Progenitor cell of endocrine pancreas (in vitro differentiated cells): ENCODE measurements at places on chromosomes 3 and 15. TPM values are rescaled to one million over a fixed set of nuclear protein-coding genes. Genes with fewer than 3 reads are reported as not detected.
A peak's percentile ranks its signal among the peaks of the same experiment; 100 is the strongest.

GRCh38 chr15:62631076-62631724 lies 411.3 kb upstream of the TPM1 start:
- H3K27me3 ChIP-seq, result no peaks in the 10 kb centered on the region
- no peak overlapping the region for H3K27ac ChIP-seq
- H3K4me1 ChIP-seq, result peaks cover 4% of the 10 kb centered on the region
- DNase-seq, result no peak
- H3K36me3 ChIP-seq, result no peaks in the 10 kb centered on the region
- H3K4me3 ChIP-seq, result no peak overlapping the region

DNA sequence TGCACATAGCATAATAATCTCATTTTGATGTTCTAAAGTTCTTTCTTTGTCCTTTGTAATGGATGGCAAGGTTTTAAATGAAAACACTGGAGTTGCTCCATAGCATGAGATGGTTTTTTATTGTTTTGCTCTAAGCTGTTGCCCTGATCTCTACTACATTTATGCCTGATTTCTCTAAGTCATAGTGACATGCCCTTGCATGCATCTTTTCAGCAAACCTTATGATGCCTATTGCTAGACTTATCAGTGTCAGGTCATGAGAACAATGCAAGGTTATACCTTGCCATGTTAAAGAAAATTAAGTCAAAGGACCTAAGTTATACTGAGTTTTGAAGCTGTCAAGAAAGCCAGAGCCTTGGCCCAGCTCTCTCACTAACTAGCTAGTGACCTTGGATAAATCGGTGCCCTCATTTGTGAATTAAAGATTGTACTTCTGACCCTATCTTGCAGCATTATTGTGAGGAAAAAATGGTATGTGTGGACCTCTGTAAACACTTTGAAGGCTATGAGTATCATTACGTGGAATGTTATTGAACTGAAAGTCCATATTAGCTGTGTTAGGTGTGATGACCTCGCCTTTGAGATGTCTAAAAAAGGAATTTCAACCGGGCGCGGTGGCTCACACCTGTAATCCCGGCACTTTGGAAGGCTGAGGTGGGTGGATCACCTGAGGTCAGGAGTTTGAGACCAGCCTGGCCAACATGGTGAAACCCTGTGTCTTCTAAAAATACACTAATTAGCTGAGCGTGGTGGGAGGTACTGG lies 256.4 kb upstream of the UBE2E1 start:
- no peak overlapping the region for H3K27ac ChIP-seq
- H3K4me3 ChIP-seq, result no peak overlapping the region
- no peaks in the 10 kb centered on the region for H3K27me3 ChIP-seq
- no peaks in the 10 kb centered on the region for H3K36me3 ChIP-seq
- no peaks in the 10 kb centered on the region for H3K4me1 ChIP-seq

- no peak overlapping the region for H3K27ac ChIP-seq
- no peaks in the 10 kb centered on the region for H3K27me3 ChIP-seq
- no peak for DNase-seq
Observed at GRCh38 chr3:179837374-179837773, 184.5 kb downstream of the USP13 start.

The UPK1B gene
- total RNA-seq, result 8.3 and 11.9 TPM in 2 replicates

- H3K27me3 ChIP-seq, result no peaks in the 10 kb centered on the region
- H3K4me1 ChIP-seq, result no peaks in the 10 kb centered on the region
- no peak overlapping the region for H3K27ac ChIP-seq
Observed at GRCh38 chr3:136535906-136536305, 216.3 kb downstream of the STAG1 start.

DNA sequence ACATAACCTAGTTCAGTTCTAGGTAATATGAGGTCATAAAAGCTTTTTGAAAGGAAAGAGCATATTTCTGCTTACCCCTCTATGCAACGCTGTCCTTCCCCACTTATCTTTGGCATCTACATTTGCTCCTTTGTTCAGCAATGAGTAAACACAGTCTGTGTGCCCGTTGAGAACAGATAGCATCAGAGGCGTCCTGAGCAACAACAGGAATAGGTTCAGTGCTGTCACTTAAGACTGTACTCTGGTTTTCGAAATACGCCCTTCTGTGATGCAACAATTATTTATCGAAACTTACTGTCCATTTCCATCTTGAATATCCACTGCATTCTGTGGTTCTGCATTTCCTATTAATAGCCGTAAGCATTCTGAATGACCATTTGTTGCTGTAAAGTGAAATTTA lies 84.4 kb downstream of the BTD start:
- peaks cover 1% of the 10 kb centered on the region for H3K4me1 ChIP-seq
- DNase-seq, result no peak
- H3K27ac ChIP-seq, result no peak overlapping the region
- H3K36me3 ChIP-seq, result peaks cover 15% of the 10 kb centered on the region

GRCh38 chr3:189967254-189967865 lies 153.3 kb downstream of the P3H2 start:
- peak; percentile 16 for DNase-seq
- no peak overlapping the region for H3K27ac ChIP-seq
- no peak overlapping the region for H3K4me3 ChIP-seq

DNA sequence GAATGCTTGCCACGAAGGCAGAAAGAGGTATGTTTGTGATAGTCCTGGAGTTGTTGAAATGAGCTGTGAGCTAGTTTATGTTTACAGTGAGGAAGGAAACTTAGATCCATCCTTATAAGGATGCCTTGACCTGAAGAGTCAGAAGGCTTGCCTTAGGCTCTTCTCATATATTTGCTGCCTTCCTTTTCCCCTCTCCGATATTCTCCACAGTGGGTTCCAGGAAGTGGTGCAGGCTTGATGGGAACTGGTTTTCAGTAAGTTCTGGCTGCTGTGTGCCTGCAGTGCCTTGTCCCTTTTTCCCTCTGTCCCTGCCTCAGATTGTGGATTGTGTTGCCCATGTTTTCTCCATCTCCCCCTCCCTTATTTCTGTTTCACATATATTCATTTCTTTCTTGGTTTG lies 287.3 kb upstream of the UBE2E1 start:
- no peak overlapping the region for H3K4me3 ChIP-seq
- DNase-seq, result no peak
- H3K27ac ChIP-seq, result no peak overlapping the region
- no peaks in the 10 kb centered on the region for H3K27me3 ChIP-seq

DNA sequence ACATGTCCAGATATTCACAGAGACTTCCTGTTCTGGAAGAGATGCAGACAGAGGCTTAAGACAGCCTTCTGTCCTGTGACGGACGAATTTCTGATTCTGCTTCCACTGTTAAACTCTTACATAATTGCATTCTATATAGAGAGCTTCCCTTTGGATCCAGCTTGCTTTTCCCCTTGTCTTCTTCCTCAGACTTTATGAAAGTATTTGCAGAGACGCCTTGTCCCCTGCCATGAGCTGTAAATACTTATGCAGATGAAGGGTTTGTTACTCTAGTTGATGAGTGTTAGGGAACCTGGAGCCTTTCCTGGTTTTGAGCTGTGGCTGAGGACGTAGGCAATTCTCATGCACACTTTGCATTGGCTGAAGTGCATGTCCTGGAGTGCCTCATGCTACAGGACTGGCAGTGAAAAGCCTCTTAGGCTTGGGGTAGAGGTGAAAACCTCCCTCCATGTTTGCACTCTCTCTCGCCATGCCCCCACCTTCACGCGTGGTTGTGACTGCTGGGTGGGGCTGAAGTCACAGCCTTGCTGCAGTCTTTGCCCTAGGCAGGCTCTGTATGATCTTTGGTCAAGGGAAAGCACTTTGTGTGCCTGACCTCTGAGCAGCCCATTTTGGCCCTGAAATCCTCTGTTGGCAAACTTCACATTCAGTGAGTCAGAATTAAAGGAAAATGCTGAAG lies 286.6 kb downstream of the PTPRG start:
- H3K36me3 ChIP-seq, result no peaks in the 10 kb centered on the region
- DNase-seq, result no peak
- H3K27ac ChIP-seq, result no peak overlapping the region
- H3K27me3 ChIP-seq, result no peaks in the 10 kb centered on the region

The AMOTL2 gene
- 93.2 and 94.4 TPM in 2 replicates for total RNA-seq

The NEK11 gene
- 16.8 and 18.7 TPM in 2 replicates for total RNA-seq

- H3K4me1 ChIP-seq, result peaks cover 4% of the 10 kb centered on the region
- H3K36me3 ChIP-seq, result peaks cover 20% of the 10 kb centered on the region
- H3K27me3 ChIP-seq, result no peaks in the 10 kb centered on the region
- no peak overlapping the region for H3K4me3 ChIP-seq
Observed at GRCh38 chr3:128800241-128801187, 74.5 kb downstream of the RAB7A start.

The THPO gene
- total RNA-seq, result 6.2 and 7.1 TPM in 2 replicates

The IL17RB gene
- total RNA-seq, result 10.9 and 11.1 TPM in 2 replicates

The ITGA11 gene
- not detected in 2 replicates for total RNA-seq

- H3K4me1 ChIP-seq, result peaks cover 17% of the 10 kb centered on the region
- H3K27ac ChIP-seq, result no peak overlapping the region
- H3K27me3 ChIP-seq, result no peaks in the 10 kb centered on the region
Observed at GRCh38 chr3:177598097-177598833, 401.0 kb upstream of the TBL1XR1 start.

The CCR2 gene
- not detected in 2 replicates for total RNA-seq

DNA sequence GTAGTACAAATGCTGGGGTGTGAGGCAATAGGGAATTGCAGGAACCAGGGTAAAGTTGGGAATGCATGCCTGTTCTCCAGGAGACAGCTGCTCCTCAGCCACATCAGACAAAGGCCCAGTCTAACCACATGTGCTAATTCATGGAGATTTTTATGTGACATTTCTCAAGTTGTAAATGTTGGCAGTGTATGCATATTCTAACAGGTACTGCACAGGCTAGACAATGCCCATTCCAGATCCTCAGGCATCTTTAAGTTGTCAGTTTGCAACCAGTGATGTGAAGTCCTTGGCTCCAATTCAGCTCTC lies 84.9 kb downstream of the EEFSEC start:
- no peak for DNase-seq
- no peak overlapping the region for H3K27ac ChIP-seq
- no peaks in the 10 kb centered on the region for H3K27me3 ChIP-seq
- no peak overlapping the region for H3K4me3 ChIP-seq
- no peaks in the 10 kb centered on the region for H3K36me3 ChIP-seq

The PLIN1 gene
- total RNA-seq, result 0.24 and 0.40 TPM in 2 replicates

DNA sequence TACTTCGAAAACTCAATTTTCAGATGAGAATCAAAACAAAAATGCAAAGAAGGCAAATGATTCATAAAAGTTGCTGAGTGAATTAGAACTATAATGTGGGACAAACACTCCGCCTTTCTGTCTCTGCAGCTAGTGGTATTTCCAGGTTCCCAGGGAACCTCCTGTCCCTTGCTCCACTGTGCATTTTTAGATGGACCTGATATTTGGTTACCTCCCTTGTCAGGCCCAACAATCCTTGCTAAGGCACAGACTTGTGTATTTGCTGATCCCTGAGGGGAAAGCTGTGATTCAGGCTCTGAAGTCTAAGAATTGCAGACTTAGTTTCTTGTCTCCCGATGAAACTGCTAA lies 162.7 kb downstream of the LPP start:
- no peak for DNase-seq
- peak overlapping the region; percentile 83 for H3K27ac ChIP-seq
- H3K27me3 ChIP-seq, result no peaks in the 10 kb centered on the region
- no peak overlapping the region for H3K4me3 ChIP-seq
- peaks cover 2% of the 10 kb centered on the region for H3K36me3 ChIP-seq
- no peaks in the 10 kb centered on the region for H3K4me1 ChIP-seq

- H3K4me3 ChIP-seq, result no peak overlapping the region
- no peaks in the 10 kb centered on the region for H3K27me3 ChIP-seq
Observed at GRCh38 chr3:9744162-9744561, 5.6 kb upstream of the OGG1 start.

The EXOG gene
- total RNA-seq, result 15.2 and 16.5 TPM in 2 replicates
